Activated CD8-positive, alpha-beta T cell treated with anti-CD3 and anti-CD28 coated beads, Interleukin-2, amount 10 ng/mL, durations not matched to agents 7 days and 5 days (primary cell): ENCODE measurements at places on chromosomes 12 and 14. TPM values are rescaled to one million over a fixed set of nuclear protein-coding genes. Genes with fewer than 3 reads are reported as not detected.

- no peak for DNase-seq
Measured at GRCh38 chr14:22428700-22429291, 160.2 kb downstream of the DAD1 start.

GRCh38 chr14:95516554-95517181 lies at the start of gene SYNE3:
SYNE3 (minus strand) TSS chr14:95516650; CDS start chr14:95475821, 40,829 bp downstream.
- DNase-seq: peak; percentile 63

DNA sequence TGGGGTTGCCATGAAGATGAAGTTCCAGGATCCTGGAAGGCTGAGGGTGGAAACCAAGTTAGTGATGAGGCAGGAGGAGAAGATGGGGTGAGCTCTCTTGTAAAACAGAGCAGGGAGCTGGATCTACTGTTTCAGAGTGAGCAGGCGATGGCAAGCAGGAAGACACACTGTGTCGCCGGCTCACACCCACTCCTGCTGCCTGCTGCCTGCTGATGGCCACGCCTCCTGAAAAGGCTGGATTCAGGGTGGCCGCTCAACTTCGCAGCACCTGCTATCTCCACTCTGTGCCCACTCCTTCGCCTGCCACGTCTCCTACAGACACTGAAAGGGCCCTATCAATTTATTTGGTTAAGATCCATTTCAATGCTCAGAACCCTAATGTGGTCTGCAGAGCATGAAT lies 96.1 kb downstream of the RBM19 start:
- DNase-seq: no peak

- no peak for DNase-seq
Measured at GRCh38 chr12:28114488-28114887, 75.8 kb upstream of the CCDC91 start.

- DNase-seq: no peak
Measured at GRCh38 chr12:6215932-6216494, 15.8 kb downstream of the CD9 start.

The KCNJ8 gene
- not detected for total RNA-seq

The DNAI7 gene
- not detected for total RNA-seq
